ENCODE measurements at places on chromosomes 3 and 15. TPM values are rescaled to one million over a fixed set of nuclear protein-coding genes. Genes with fewer than 3 reads are reported as not detected.

DNA sequence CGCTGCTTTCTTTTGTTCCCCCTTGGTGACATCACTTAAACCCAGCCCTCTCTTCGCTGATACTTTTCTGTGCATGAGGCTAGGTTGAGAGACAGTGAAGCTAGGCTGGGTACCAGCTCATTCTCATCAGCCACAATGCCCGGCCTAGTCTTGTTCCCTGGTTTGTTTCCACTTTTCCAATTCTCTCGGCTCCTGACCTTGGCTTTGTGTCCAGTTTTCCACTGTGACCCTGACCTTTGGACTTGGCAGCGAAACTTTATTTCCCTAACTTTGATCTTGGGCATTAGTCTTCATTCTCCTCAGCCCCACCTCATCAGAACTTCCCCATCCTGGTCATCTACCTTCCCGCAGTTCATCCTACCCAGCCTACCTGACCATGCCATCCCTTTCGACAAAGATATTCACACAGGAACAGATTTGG, 908 bp upstream of the ADPGK start:
- DNase-seq, result no peak

LMOD3 gene
- total RNA-seq, result 128 TPM

- DNase-seq, result no peak
Observed at GRCh38 chr3:179288845-179289244, 34.0 kb upstream of the ZNF639 start.

- no peak for DNase-seq
Observed at GRCh38 chr3:126490619-126491018, 14.9 kb upstream of the ZXDC start.

- no peak for DNase-seq
Observed at GRCh38 chr3:18201315-18201714, 223.8 kb downstream of the SATB1 start.

MEGF11 gene
- not detected for total RNA-seq

DNA sequence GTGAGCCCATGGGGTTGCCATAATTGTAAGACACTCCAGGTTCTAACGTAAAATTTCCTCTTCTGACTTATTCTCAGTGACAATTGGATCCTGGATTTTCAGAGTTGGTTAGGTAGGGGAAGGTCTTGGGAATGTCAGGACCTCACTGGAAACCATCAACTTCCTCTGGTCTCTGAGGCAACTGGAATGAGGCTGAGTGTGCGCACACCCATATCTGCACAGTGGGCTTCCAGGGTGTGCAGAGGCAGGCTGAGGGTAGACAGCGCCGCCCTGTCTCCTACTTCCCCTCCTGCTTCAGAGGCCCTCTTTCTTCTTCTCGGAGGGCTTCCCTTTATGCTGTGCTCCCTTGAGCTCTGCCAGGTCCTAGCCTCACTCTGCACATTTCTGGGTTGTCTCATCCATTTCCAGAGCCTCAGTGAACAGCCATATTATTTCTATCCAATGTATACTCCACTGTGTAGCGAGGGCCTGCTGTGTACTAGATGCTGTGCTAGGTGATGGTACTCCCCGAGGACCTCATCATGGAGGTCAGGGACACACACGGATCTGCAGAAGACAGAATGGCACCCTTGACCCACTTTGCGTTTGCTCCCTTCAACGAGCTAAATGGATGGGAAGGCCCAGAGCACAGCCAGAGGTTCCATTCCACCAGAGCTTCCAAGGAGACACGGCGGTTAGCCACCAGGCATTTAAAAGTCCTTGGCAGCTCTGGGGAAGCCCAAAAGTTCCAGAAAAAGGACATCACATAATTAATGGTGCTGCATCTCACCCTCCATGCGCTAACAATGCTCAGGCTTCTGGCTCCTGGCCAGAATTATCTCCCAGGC, 18.3 kb downstream of the ACAA1 start:
- DNase-seq, result no peak

DNA sequence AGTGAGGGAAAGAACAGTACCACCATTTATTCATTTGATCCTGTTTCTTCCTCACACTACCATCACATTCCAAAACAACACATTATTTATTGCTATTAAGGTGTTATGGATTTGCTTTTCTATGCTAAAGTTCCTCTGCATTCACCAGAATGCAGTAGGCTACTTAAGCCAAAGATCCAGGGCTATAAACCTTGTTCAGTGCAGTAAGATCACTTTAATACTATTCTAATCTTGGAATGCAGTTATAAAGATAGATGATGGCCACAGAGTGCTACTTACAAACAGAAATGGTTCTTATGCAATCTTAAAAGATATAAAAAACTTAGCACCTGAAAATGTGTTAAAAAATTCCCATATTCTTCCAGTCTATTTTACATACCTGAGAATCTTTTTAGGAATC, 107.5 kb upstream of the TSPAN3 start:
- DNase-seq, result no peak

GRCh38 chr15:38782156-38782555, 217.5 kb upstream of the RASGRP1 start:
- no peak for DNase-seq

DNA sequence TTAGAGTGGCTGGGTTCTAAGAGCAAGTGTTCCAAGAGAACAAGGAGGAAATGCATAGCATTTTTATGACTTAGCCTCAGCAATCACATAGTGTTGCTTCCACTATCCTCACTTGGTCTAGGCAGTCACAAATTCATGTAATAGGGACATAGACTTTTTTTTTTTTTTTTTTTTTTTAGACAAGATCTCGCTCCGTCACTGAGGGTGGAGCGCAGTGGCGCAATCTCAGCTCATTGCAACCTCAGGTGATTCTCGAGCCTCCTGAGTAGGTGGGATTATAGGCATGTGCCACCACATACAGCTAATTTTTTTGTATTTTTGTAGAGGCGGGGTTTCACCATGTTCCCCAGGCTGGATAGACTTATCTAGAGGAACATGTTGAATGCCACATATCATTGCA, 4.7 kb upstream of the GNB4 start:
- no peak for DNase-seq

- no peak for DNase-seq
Observed at GRCh38 chr3:139052802-139053600, 8.3 kb upstream of the PRR23C start.

SAMMSON gene
- not detected for total RNA-seq

Measured in heart left ventricle (tissue), 16 donors.